Kasumi-1 (cell line): ENCODE measurements at places on chromosomes 11 and 22.

DNA sequence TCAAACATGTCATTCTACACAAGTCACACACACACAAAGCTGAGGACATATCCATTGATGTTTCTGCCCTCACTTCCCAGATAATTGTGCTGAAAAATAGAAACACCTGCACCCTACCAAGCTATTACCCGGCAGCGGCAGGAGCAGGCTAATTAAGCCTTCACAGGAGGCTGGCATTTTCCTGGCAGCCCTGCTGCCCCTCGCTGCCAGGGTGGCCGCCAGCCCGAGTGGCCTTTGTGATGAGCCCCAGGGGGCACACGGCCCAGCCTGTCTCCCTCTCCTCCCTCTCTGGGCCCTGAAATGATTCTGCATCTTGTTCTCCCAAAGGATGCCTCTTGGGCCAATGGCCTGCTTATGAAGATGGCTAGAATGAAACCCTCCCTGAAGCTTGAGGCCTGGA, 76.2 kb upstream of the TP53I11 start:
- no peak for DNase-seq

DNA sequence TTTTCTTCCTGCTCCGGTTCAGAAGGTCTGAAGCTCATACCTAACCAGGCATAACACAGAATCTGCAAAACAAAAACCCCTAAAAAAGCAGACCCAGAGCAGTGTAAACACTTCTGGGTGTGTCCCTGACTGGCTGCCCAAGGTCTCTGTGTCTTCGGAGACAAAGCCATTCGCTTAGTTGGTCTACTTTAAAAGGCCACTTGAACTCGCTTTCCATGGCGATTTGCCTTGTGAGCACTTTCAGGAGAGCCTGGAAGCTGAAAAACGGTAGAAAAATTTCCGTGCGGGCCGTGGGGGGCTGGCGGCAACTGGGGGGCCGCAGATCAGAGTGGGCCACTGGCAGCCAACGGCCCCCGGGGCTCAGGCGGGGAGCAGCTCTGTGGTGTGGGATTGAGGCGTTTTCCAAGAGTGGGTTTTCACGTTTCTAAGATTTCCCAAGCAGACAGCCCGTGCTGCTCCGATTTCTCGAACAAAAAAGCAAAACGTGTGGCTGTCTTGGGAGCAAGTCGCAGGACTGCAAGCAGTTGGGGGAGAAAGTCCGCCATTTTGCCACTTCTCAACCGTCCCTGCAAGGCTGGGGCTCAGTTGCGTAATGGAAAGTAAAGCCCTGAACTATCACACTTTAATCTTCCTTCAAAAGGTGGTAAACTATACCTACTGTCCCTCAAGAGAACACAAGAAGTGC, 661 bp upstream of the MALAT1 start:
- peak; percentile 57 for DNase-seq

- DNase-seq: no peak
These were observed 413.7 kb upstream of the FAT3 start for GRCh38 chr11:91810871-91811270.

DNA sequence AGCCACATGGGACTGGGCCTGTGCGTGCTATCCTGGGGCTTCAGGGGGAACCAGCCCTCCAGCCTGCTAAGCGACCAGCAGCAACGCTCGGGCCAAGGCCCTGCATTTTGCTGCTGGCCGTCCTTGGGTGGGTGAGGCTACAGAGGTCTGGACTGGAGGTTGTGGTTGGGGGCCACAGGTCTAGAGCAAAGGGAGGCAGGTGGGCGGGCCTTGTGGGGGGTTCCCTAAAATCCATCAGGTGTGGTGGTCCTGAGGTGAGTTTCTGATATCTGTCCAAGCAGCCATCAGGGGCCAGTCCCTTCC, 34.7 kb downstream of the PPM1F start:
- no peak for DNase-seq

DNA sequence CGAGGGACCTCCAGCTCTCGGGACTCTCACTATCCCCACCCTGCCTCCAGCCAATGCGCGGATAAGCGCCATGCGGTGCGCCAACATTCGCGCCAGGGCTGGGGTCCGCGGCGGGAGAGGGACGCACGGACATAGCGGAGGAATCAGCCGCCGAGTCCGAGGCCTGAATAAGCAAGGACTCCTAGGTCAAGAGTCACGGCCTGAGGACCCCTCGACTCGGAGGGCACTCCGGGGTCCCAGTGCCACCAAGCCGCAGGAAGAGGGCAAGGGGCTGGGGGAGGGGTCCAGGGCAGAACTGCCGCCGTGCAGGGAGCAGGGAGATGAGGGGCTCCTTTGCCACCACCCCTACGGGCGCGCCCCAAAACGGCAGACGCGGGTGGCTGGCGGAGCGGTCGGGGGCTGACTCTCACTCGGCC, 552 bp downstream of the DSCAML1 start:
- DNase-seq: no peak

- DNase-seq: no peak
These were observed 346.6 kb upstream of the CCDC179 start for GRCh38 chr11:23206741-23207336.

GRCh38 chr11:8288824-8289491, 25.3 kb upstream of the LMO1 start:
- DNase-seq: no peak

DNA sequence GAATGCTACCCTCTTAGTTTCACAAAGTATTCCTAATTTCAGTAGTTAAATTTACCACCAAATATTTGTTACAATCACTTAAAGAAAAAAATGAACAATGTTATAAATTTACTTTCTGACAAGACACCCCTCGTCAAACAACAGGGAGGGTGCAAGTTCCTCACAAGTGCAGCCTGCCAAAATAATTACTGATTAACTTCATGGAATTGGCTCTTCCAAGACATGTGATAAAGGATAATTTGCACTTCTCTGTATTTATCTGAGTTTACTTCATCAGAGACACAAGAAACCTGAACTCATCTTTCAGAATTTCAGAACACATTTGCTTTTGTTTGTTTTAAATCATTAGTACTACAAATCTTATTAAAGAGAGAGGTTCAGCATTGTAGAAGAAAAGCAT, 66.5 kb downstream of the LARGE2 start:
- no peak for DNase-seq
